ENCODE measurements at places on chromosomes 12 and 14.

GRCh38 chr14:96225745-96226151, 21.1 kb downstream of the BDKRB2 start:
- DNase-seq = no peak

- DNase-seq = peak; percentile 37
These were observed at the start of gene TEAD4 for GRCh38 chr12:2959192-2959504. TSS of gene TEAD4 (plus strand) at chr12:2959397.

- no peak for DNase-seq
These were observed 53.0 kb upstream of the FUT8 start for GRCh38 chr14:65359503-65359902.

GRCh38 chr12:49198431-49199155, 9.7 kb upstream of the TUBA1A start:
- peak; percentile 33 for DNase-seq

- no peak for DNase-seq
These were observed 721.5 kb downstream of the SLC16A7 start for GRCh38 chr12:60317361-60317760.

DNA sequence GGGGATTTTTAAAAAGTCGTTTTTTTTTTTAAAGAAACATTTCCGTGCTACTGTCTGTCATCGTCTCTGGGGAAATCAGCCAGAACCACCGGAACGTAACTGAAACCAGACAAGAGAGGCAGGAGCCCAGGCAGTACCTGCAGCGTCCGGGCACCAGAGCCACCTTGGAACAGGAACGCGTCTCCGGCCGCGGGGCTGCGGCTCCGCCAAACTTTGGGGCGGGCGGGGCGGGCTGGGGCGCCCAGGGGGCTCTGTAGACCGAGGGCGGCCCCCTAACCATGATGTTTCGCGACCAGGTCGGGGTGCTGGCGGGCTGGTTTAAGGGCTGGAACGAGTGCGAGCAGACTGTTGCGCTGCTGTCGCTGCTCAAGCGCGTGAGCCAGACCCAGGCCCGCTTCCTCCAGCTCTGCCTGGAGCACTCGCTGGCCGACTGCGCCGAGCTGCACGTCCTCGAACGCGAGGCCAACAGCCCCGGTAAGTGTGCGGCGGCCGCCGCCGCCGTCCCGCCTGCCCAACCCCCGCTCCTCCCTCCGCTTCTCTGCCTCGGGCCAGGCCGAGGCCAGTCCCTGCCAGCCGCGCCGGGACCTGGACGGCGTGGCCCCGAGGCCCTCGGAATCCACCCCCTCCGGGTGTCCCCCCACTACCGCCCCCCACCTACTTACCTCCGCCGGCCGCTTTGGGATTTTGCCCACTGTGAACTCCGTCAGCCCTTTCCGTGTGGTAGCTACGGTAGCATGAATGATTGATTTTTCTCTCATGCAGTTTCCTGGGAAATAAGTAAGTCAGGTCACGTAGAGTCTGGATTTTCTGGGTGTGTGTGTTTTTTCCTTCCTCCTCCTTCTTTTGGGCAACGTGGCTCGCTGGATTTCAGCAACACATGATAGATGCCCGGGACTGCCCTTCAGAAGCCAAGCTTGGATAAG, 972 bp downstream of the SAMD4A start:
- DNase-seq = peak; percentile 13
